ENCODE measurements at places on chromosomes 13 and 19.

DNA sequence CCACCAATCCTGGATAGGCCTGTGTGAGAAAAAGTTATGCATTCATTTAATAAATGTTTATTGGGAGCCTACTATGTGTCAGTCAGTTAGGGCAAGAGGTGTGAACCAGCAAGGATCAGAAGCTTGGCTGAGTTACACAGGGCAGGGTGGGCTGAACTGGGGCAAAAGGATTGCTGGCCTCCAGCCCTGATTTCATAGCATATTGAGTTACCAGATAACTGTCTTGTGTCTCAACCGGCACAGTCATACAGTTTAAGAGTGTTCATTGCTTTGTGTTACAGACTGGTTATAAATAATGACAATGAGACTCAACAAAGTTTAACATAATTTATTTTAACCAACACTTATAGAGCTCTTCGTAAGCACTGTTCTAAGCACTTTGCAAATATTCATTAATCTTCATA, 253.8 kb downstream of the DLEU7 start:
- DNase-seq, result peak; percentile 7

GRCh38 chr19:35493971-35494370, 3.7 kb upstream of the KRTDAP start:
- DNase-seq, result no peak

GRCh38 chr13:40490086-40490758, 176.2 kb downstream of the FOXO1 start:
- DNase-seq, result no peak

GRCh38 chr13:64510747-64511146, 2719.4 kb downstream of the PCDH9 start:
- no peak for DNase-seq

DNA sequence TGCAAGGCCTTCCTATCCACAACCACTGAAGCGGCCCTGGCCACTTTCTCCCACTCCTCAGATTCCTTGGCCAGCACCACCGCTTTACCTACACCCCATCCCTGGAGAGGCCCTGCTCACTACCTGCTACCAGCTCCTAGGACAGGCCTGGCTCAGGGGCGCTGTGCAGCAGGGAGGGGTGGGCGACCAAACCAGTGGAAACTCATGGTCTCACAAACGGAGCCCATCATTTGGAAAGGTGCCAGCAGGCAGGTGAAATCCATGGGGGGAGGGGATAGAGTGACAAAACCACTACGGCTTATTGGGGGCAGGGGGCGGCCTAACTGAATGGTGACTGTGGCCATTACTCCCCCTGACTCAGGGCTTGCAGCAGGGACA, 27.6 kb downstream of the C19orf47 start:
- no peak for DNase-seq

DNA sequence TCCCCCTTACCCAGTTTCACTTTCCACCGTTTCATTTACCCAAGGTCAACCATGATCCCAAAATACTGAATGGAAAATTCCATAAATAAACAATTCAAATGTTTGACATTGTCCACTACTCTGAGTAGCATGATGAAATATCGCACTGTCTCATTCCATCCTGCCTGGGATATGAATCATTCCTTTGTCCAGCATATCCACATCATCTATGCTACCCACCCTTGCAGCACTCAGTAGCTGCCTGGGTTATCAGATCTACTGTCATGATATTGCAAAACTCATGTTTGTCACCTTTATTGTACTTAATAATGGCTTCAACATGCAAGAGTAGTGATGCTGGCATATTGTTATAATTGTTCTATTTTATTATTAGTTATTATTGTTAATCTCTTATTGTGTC, 263.9 kb upstream of the NBEA start:
- no peak for DNase-seq

- DNase-seq, result no peak
Measured at GRCh38 chr19:56310462-56310861, 4.2 kb downstream of the ZSCAN5A start.

DNA sequence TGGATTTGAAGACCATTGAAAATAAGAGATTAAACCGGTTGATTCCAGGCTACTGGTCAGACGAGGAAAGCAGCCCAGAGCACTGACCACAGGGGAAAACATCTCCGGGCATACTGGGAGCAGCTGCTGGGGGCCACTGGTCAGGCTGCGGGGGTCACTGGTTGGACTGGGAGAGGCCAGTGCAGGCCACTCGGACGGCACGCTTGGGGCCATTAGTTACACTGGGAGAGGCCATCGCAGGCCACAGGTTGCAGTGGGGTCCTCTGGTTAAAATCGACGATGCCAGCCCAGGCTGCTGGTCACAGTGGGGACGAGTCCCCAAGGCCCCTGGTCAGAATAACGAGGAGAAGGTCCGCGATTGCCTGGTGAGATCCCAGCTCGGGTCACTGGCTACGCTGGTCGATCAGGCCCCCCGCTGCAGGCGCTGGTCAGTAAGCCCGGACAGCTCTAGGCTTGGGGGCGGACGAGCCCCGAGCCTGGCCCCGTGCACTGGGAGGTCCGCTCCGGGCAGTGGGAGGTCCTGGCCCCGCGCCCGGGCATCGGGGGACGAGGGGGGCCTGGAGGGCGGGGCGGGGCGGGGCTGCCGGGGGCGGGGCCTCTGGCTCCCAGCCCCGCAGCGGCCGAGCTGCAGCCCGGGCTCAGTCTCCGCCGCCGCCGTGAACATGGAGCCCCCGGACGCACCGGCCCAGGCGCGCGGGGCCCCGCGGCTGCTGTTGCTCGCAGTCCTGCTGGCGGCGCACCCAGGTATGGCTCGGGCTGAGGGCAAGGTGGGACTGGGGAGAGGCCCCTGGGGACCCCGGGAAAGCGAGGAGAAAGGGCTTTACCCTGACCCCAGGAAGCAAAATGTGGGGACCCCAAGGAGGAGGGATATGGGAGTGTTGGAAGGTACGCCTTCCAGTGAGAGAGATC, at the start of gene BCAM:
Gene BCAM, plus strand, starts transcription at position 641 of the 909 bp plus-strand sequence. Its CDS starts 22 bp downstream, at position 663.
- DNase-seq, result no peak

- no peak for DNase-seq
Measured at GRCh38 chr19:19056636-19057275, 7.0 kb upstream of the SLC25A42 start.

DNA sequence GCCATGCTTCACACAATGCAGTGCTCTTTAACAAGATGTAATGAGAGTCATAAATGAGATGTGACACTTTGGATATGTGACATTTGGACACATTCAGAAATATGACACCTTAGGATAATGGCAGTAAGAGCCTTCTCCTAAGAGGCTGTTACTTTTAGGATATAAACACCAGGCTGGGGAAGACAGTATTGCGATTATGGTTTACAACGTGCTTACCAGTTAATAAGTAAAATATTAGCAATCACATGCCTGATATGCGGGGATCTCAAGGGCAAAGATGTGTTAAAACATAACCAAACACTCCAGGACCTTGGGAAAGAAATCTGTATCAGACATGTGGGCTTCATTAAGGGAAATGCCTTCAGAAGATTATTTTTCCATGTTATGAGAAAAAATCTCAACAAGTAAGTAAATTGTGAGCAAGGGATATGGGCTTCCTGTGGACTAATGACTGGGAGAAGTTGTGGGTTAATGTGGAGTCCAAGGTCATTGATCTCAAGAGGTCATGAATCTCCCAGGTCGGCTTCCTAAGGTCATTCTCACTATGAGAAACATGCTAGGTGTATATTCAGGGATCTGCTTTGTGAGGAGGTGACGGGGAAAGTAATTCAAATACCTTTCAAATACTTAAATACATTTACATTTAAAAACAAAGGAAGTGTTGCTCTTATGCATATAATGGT, 105.3 kb downstream of the STARD13 start:
- DNase-seq, result no peak

- no peak for DNase-seq
Measured at GRCh38 chr13:50006426-50007135, 8.7 kb upstream of the KCNRG start.

GRCh38 chr19:41095703-41096102, 7.5 kb downstream of the CYP2A13 start:
- no peak for DNase-seq

GRCh38 chr19:34172661-34173192, 423 bp downstream of the LSM14A start:
- no peak for DNase-seq

DNA sequence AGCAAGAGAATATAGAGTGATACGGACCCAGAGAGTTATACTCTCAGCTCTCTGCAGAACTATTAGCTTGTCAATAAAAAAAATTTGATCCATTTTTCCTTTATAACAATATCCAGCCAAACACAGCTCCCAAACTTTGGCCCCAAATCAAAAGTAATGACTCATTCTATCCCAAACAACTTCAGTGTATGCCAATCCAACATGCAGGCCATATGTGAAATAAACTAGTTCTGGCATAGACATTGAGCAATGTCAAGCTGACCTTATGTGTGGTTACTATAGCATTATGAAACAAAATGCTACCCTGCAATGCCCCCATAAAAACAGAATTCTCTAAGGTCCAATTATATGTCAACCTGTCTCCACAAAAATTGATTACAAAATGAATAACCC, 209.5 kb downstream of the DNAJC15 start:
- DNase-seq, result no peak

GRCh38 chr13:48654511-48654910, 782 bp downstream of the CYSLTR2 start:
- no peak for DNase-seq

GRCh38 chr13:67299751-67300150, 69.6 kb upstream of the PCDH9 start:
- DNase-seq, result no peak

GRCh38 chr19:19458110-19458816, 52.8 kb downstream of the GATAD2A start:
- no peak for DNase-seq

DNA sequence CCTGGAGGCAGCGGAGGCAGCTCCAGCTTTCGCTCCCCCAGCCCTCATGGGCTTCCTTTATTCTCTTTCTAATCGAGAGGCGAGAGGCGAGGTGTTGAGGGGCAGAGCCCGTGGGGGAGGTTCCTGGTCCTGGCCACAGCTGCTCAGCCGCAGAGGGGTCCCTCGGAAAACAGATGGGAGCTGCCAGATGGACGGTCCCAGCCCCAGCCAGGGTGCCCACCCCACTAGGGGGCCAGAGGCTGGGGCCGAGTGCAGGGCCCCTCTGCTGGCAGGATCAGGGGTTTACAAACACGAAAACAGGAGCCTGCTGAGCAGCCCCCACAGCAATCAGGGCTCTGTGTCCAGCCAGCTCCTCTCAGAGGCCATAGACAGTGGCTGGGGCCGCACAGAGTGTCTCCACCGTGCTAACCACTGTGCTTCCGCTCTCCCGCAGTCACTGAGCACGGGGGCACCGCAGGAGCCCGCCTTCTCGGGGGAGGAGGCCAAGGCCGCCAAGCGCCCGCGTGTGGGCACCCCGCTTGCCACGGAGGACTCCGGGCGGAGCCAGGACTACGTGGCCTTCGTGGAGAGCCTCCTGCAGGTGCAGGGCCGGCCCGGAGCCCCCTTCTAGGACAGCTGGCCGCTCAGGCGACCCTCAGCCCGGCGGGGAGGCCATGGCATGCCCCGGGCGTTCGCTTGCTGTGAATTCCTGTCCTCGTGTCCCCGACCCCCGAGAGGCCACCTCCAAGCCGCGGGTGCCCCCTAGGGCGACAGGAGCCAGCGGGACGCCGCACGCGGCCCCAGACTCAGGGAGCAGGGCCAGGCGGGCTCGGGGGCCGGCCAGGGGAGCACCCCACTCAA, 182.2 kb downstream of the KDM4B start:
- DNase-seq, result no peak

- DNase-seq, result no peak
Measured at GRCh38 chr13:88926890-88927502, 1255.8 kb downstream of the SLITRK5 start.
